Effector memory CD4-positive, alpha-beta T cell (primary cell): ENCODE measurements at places on chromosomes 16 and 17.

DNA sequence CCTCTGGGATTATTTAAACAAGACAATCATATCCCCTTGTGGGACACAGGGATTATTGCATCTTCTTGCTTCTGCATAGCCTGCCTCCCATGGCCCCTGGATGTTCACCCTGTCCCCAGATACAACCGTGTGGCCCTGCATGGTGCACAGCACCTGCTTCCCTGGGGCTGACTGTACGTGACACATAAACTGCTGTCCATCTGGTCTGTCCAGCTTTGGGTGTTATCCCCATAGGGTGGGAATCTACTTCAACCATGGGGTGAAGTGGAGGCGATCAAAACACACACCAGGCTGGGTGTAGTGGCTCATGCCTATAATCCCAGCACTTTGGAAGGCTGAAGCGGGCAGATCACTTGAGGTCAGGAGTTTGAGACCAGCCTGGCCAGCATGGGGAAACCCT, 138.8 kb downstream of the XYLT1 start:
- no peaks in the 10 kb centered on the region for H3K4me1 ChIP-seq
- DNase-seq = no peak
- H3K27me3 ChIP-seq = no peaks in the 10 kb centered on the region
- no peak overlapping the region for H3K27ac ChIP-seq
- H3K36me3 ChIP-seq = no peaks in the 10 kb centered on the region
- no peak overlapping the region for H3K4me3 ChIP-seq

DNA sequence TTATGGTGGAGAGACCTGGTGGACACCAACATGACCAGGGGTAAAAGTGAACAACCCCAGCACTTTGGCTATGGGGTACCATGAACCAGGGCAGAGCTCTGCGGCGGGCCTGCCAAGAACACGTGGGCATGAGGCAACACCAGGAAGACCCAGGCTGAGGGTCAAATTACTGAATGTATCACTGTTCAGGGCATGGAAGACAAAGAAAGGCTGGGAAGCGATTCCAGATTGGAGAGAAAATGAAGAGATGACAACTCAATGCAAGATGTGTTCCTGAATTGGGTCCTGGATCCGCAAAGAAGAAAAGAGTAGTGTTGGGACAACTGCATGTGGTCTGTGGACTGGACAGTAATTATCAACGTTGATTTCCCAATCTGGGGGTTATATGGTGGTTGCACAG, 19.8 kb downstream of the SPHK1 start:
- H3K36me3 ChIP-seq = peaks cover 47% of the 10 kb centered on the region
- H3K4me3 ChIP-seq = no peak overlapping the region
- no peaks in the 10 kb centered on the region for H3K27me3 ChIP-seq
- no peak overlapping the region for H3K27ac ChIP-seq

- DNase-seq = no peak
- H3K27ac ChIP-seq = no peak overlapping the region
- no peaks in the 10 kb centered on the region for H3K27me3 ChIP-seq
- H3K36me3 ChIP-seq = no peaks in the 10 kb centered on the region
- no peaks in the 10 kb centered on the region for H3K4me1 ChIP-seq
Observed at GRCh38 chr17:44793885-44794842, 35.4 kb downstream of the ADAM11 start.

GRCh38 chr17:46136820-46137219, 56.4 kb downstream of the KANSL1 start:
- no peak for DNase-seq
- peaks cover 51% of the 10 kb centered on the region for H3K4me1 ChIP-seq
- H3K4me3 ChIP-seq = no peak overlapping the region
- no peaks in the 10 kb centered on the region for H3K36me3 ChIP-seq
- H3K27ac ChIP-seq = no peak overlapping the region
- no peaks in the 10 kb centered on the region for H3K27me3 ChIP-seq

GRCh38 chr17:4172356-4172755, 29.4 kb downstream of the CYB5D2 start:
- H3K4me1 ChIP-seq = peaks cover 43% of the 10 kb centered on the region
- H3K27me3 ChIP-seq = no peaks in the 10 kb centered on the region
- no peak overlapping the region for H3K27ac ChIP-seq
- peaks cover 65% of the 10 kb centered on the region for H3K36me3 ChIP-seq
- DNase-seq = no peak

DNA sequence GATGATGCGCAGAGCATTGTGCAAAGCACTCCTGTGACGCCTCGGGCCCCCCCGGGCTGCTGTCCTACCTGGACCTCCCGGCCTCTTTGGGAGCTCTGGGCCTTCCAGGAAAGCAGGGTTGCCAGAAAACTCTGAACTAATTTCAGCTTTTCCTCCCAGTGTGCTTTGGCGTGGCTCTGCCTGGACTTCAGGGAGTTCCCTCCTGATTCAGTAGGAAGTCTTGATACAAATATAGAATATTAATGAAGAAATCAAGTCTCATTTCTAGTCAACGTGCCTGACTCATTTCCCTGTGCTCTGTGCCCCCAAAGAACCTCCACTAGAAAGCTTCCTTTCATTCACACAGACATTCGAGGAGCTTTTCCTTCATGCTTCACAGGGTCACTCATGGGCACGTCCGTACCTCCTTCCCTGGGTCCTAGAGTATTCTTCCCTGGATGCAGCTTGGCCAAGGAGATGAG, 84.0 kb upstream of the NOL11 start:
- no peaks in the 10 kb centered on the region for H3K4me1 ChIP-seq
- H3K27ac ChIP-seq = no peak overlapping the region
- H3K27me3 ChIP-seq = no peaks in the 10 kb centered on the region
- no peak for DNase-seq
- H3K36me3 ChIP-seq = peaks cover 52% of the 10 kb centered on the region

GRCh38 chr17:1880851-1881630, 51.2 kb downstream of the RPA1 start:
- no peak overlapping the region for H3K27ac ChIP-seq
- no peaks in the 10 kb centered on the region for H3K27me3 ChIP-seq
- no peak for DNase-seq
- no peak overlapping the region for H3K4me3 ChIP-seq
- H3K4me1 ChIP-seq = no peaks in the 10 kb centered on the region
- H3K36me3 ChIP-seq = peaks cover 74% of the 10 kb centered on the region

- H3K4me3 ChIP-seq = no peak overlapping the region
- DNase-seq = no peak
- no peaks in the 10 kb centered on the region for H3K4me1 ChIP-seq
- no peak overlapping the region for H3K27ac ChIP-seq
Observed at GRCh38 chr16:12543700-12544476, 259.8 kb downstream of the CPPED1 start.

DNA sequence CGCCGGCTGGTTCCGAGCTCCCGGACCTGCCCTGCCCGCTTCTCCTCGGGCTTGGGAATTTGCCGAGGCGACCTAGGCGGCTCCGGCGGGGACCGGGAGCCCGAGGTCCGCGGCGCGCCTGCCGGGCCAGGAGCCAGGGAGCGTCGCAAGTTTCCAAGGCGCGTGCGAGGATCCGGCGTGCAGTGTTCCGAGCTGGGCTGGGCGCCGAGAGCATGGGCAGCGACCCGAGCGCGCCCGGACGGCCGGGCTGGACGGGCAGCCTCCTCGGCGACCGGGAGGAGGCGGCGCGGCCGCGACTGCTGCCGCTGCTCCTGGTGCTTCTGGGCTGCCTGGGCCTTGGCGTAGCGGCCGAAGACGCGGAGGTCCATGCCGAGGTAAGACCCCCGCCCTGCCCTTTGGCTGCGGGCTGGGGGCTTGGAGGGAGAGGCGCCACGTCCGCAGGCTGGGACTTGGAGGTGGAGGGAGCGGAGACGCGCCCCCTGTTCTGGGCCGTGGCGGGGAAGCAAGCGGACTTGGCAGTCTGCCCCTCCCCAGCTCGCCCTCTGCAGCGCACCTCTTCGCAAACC, 668 bp downstream of the MMP15 start:
- H3K27me3 ChIP-seq = no peaks in the 10 kb centered on the region
- no peaks in the 10 kb centered on the region for H3K36me3 ChIP-seq
- H3K4me1 ChIP-seq = peaks cover 21% of the 10 kb centered on the region
- no peak for DNase-seq

- DNase-seq = no peak
- no peaks in the 10 kb centered on the region for H3K36me3 ChIP-seq
- no peak overlapping the region for H3K4me3 ChIP-seq
- no peak overlapping the region for H3K27ac ChIP-seq
- no peaks in the 10 kb centered on the region for H3K27me3 ChIP-seq
- H3K4me1 ChIP-seq = peaks cover 4% of the 10 kb centered on the region
Observed at GRCh38 chr16:55500530-55501011, 8.3 kb upstream of the LPCAT2 start.

- H3K4me3 ChIP-seq = no peak overlapping the region
- H3K27ac ChIP-seq = no peak overlapping the region
- no peak for DNase-seq
- H3K4me1 ChIP-seq = no peaks in the 10 kb centered on the region
Observed at GRCh38 chr17:74239172-74239571, 25.8 kb downstream of the TTYH2 start.

- H3K27me3 ChIP-seq = no peaks in the 10 kb centered on the region
- no peaks in the 10 kb centered on the region for H3K4me1 ChIP-seq
- no peaks in the 10 kb centered on the region for H3K36me3 ChIP-seq
- no peak overlapping the region for H3K27ac ChIP-seq
- no peak overlapping the region for H3K4me3 ChIP-seq
Observed at GRCh38 chr16:89670496-89671431, 13.1 kb downstream of the SPATA33 start.

- H3K4me1 ChIP-seq = peaks cover 26% of the 10 kb centered on the region
- H3K27me3 ChIP-seq = no peaks in the 10 kb centered on the region
- peak within 1 kb of the TSS; percentile 92 for H3K4me3 ChIP-seq
- peaks cover 24% of the 10 kb centered on the region for H3K36me3 ChIP-seq
- DNase-seq = no peak
Observed at GRCh38 chr16:67936124-67936879, at the start of gene PSMB10. TSS of gene PSMB10 (minus strand) at chr16:67936850. CDS start at chr16:67936749, 101 bp downstream.

GRCh38 chr17:65697661-65698060, 136.2 kb upstream of the AXIN2 start:
- no peak for DNase-seq
- no peak overlapping the region for H3K4me3 ChIP-seq
- no peaks in the 10 kb centered on the region for H3K36me3 ChIP-seq
- no peak overlapping the region for H3K27ac ChIP-seq

- H3K27ac ChIP-seq = no peak overlapping the region
- no peak for DNase-seq
- no peaks in the 10 kb centered on the region for H3K36me3 ChIP-seq
- H3K4me3 ChIP-seq = no peak overlapping the region
- no peaks in the 10 kb centered on the region for H3K4me1 ChIP-seq
Observed at GRCh38 chr17:78366109-78366848, 6.4 kb upstream of the SOCS3 start.

GRCh38 chr17:69900829-69901228, 174.2 kb upstream of the KCNJ16 start:
- H3K27ac ChIP-seq = no peak overlapping the region
- DNase-seq = no peak
- H3K36me3 ChIP-seq = no peaks in the 10 kb centered on the region
- no peaks in the 10 kb centered on the region for H3K4me1 ChIP-seq

DNA sequence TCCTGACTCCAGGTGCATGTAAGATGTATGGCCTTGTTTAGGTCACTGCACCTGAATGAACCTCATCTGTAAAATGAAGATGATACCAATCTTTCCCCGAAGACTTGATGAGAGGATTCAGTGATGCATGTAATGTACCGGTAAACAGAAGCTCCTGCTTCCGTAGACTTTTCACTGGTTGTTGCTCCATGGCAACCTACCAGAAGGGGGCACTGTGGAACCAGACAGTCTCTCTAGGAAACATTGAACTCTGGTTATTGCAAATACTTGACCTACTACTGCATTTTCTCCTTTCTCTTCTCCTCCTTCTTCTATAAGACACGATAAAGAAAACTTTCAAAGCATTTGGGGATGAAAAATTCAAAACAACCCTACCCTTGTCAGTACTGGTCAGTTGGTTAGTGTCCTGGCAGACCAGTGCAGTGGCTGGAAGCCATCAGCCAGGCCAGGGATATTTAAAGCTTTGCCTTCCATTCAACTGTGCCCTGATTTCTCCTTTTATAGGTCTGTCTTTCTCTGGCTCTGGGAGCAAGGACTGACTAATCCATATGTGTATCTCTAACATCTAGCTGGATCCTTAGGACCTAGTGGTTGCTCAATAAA, 667.4 kb upstream of the SALL1 start:
- DNase-seq = no peak
- no peak overlapping the region for H3K4me3 ChIP-seq
- no peak overlapping the region for H3K27ac ChIP-seq
- H3K27me3 ChIP-seq = no peaks in the 10 kb centered on the region

DNA sequence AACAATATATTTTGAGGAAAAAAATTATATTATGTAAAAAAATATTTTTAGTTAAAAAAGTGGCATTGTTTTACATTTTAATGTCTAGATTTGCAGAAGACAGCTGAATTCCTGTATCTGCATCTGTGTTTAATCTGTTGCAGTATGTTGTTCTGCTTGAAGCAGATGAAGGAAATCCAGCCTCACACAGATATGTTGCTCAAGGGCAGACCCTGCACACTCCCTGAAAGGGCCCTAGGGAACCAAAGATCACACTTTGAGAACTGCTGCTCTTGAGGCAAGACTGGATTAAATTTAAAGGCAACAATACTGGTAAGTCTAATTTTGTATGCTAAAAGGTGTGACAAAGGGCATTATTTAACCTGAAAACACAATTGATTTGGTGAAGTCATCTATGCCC, 16.4 kb upstream of the SLC6A4 start:
- H3K27ac ChIP-seq = no peak overlapping the region
- H3K36me3 ChIP-seq = peaks cover 39% of the 10 kb centered on the region
- H3K27me3 ChIP-seq = no peaks in the 10 kb centered on the region
- no peaks in the 10 kb centered on the region for H3K4me1 ChIP-seq

DNA sequence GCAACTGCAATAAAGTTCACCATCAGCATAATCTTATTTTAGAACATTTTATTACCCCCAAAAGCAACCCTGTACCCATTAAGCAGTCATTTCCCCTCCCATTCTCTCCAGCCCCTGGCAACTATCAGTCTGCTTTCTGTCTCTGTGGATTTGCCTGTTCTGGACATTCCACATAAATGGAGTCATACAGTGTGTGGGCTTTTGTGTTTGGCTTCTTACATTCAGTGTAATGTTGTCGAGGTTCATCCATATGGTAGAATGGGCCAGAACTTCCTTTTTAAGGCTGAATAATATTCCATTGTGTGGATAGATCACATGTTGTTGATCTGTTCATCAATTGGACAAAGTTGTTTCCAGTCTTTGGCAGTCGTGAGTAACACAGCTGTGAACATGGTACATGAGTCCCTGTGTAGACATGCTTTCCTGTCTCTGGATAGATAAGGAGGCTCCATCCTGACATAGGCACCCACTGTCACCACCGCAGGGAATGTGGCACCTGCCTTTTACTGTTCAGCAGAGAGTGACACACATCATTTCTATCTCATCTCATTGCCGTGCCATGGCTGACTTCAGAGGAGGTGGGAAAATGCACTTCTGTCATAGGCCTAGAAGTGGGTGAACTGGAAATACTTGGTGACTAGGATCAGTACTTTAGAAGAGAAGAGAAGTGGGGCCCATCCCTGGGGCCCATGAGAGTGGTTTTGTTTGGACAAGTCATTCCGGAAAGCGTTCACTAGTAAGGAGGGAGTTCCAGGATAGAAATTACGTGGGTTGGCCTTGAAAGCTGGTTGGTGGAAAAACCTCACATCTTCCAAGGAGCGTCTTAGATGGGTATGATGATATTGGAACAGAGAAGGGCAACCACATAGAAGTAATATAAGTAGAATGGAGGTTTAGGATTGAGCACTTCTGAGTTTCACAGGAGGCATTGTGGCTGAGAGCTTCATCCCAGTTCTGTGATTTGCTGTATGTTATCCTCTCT, 25.8 kb downstream of the EPN2 start:
- no peak overlapping the region for H3K4me3 ChIP-seq
- no peak for DNase-seq
- H3K27ac ChIP-seq = no peak overlapping the region
- no peaks in the 10 kb centered on the region for H3K36me3 ChIP-seq
- no peaks in the 10 kb centered on the region for H3K27me3 ChIP-seq
